NT2/D1 (cell line): ENCODE measurements at places on chromosomes 5 and 9.

DNA sequence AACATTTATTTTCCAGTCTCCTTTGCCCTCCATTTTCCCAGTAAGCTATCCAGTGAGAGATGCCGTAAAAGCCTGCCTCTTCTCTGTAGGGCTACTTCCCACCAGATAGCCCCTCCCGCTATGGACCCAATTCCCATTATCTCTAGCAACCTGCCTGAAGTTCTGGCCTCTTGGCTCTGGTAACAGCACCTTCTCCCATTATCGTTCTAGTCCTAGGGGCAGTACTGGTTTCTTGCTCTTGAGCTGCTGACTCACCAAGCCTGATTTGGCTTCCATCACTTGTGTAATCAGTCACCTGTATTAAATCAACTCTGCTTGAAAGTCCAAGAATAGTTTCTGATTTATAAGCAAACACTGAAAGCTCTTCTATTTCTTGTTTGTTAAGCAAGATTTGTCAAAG is 42.8 kb upstream of the PARP8 start:
- no peak for DNase-seq

DNA sequence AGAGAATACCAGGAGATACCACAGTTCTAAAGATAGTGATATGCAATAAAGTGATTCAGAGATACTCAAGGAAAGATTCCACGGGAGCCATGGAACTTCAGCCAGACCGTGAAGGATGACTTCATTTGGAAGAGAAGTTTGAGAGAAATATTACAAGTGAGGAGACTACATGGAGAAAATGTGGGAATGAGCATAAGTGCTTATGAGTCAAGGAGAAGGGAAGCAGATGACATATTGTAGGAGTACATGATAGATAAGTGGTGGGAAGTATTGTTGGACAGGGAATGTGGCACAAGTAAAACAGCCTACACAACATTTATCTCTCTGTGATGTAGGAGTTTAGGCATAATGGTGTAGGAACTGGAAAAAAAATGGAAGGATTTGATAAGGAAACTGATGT is 122.1 kb upstream of the FBXL17 start:
- no peak for DNase-seq

GRCh38 chr5:14054965-14055963 is 87.9 kb upstream of the TRIO start:
- no peak for DNase-seq

DNA sequence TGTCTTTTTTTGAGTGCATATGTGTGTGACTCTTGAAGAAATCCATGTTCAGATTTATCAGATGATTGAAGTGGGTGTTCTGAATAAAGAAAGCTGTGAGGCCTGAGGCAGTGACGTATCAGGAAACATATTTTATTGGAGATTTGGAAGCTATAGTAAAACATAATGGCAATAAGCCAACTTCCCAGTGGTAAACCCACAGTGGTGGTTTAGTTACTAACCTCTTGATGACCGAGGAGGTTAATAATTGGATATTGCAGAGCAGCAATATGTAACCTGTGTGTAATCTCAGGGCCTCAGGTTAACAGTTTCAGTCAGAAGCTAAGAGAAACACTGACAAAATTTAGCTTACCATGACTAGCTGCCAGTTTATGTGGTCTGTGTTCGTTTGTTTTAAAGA is 6.9 kb downstream of the RGMB start:
- no peak for DNase-seq

GRCh38 chr9:110502842-110503241 is 76.7 kb downstream of the SVEP1 start:
- no peak for DNase-seq

- DNase-seq, result no peak
Observed at GRCh38 chr5:144205141-144205551, 34.5 kb downstream of the KCTD16 start.

DNA sequence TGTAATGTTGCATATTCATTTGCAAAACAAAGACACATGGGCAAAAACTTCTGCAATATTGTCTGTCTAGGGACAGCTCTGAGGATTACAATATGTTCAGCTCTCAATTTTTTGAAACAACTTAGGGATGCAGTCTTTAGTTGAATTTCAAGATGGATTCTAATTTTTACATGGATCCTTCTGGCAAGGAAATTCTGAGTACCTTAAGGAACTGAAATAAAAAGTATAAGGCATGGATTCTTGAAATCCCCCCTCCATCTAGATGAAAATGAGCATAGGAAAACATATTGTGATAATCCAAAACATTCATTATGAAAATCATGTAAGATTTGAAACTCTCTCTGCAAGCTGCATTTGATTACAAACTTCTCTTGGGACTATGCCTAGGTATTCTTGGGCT is 568.6 kb downstream of the CETN3 start:
- DNase-seq, result no peak

DNA sequence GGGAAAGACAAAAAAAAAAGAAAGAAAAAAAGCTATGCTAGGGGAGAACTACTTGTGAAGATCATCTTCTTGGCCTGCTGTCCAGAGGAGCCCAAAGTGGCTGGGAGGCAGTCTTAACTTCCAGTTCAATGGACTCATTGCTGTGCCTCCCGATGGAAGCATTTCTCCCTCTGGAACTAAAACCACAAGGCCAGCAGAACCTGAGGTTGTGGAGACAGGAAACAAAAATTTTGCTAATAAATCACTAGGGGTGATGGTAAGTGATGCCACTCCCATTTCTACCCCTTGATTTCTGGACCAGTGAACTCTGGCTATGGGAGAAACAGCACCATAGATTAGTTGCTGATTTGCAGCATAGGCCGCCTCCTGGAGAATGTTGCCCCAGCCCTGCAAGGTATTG is 123.4 kb upstream of the NFIL3 start:
- DNase-seq, result no peak

GRCh38 chr5:81146031-81146430 is 87.1 kb upstream of the CKMT2 start:
- DNase-seq, result no peak

GRCh38 chr9:126952205-126952977 is 37.8 kb downstream of the RALGPS1 start:
- DNase-seq, result no peak

DNA sequence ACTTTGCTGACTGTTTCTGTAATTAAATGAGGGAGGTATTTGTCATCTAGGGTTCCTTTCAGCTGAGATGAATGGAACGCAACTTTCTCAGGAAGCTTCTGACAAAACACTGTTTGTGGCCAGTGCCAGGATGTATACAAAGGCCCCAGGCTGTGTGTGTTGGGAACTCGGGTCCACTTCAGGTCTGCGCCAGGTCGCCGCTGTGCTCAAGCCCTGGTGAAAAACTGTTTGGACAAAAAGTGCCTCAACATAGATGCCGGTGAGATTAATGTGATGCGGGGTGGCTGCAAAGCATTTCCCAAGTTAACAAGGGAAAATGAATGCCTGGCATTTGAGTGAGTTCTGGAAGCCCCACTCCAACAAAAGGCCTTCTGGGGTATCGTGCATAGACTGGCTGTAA is 156.4 kb downstream of the GABBR2 start:
- DNase-seq, result peak; percentile 15

GRCh38 chr5:40627706-40628105 is 52.0 kb upstream of the PTGER4 start:
- DNase-seq, result no peak

DNA sequence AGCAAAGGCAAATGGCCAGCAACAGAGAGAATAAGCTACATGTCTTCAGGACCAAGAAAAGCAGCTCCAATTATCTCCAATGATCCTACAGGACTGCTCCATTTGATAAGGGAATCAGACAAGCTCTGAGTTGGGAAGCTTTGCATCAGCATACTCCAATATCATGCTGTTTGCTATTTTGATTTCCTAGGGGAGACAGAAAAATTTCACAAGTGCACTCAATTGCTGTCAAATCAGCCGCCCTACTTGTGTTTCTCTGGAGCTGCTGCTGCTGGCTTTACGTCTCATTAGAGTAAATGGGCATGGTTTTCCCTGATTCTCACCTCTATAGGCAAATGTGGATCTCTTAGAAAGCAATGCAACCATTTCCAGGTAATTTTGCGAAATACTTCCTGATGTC is 201.7 kb downstream of the PRELID2 start:
- DNase-seq, result no peak

- DNase-seq, result no peak
Observed at GRCh38 chr9:89850631-89851325, 246.0 kb downstream of the GADD45G start.

DNA sequence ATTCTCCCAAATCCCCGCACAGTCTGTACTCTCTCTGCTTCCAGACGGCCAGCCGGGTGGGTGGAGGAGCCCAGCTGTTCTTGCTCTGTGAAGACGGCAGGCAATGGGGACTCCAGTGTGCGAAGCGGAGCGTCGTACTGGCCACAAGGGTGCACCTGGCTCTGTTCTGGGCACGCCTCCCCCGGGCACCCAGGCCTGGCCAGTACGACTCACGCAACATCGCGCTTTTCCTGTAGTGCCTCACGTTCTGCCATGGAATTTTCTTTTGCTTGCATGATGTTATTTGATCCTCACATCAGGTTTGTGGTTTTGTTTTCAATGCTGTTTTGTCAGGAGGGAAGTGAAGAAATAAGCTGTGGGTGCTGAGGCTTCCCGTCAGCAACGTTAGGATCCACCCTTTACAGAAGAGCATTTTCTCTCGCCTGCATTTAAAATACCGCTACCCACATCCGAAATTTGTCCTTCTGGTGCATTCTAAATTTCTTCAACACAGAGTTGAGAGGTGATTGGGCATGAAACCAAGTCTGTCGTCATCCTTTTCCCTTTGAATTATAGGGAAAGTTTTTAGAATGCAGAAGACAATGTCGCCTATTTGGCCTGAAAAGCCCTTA is 311.7 kb downstream of the TRIM36 start:
- DNase-seq, result no peak

GRCh38 chr9:26723486-26723885 is 169.1 kb downstream of the CAAP1 start:
- peak; percentile 57 for DNase-seq

- no peak for DNase-seq
Observed at GRCh38 chr5:61746831-61747575, 414.9 kb downstream of the ZSWIM6 start.

- no peak for DNase-seq
Observed at GRCh38 chr5:176407456-176408251, 8.7 kb downstream of the CLTB start.

DNA sequence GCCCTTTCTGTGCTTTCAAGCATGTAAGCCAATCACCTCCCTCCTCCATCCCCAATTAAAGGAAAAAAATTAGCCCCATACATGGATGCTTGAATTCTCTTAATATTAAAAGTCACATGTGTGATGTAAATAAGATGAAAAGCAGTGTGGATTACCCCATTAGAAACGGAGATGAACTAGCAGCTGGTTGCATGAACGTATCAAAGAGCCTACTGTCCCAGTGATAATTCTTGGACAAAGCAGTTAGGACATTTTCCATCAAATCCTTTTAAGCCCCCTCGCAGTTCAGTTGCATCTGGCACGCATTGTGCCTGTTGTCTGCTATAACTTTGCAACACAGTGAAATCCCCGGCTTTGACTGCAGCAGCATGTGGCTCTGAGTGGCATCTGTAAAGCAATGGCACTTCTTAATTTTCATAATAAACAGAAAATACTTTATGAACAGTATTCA is 285.6 kb downstream of the FBXL7 start:
- no peak for DNase-seq

DNA sequence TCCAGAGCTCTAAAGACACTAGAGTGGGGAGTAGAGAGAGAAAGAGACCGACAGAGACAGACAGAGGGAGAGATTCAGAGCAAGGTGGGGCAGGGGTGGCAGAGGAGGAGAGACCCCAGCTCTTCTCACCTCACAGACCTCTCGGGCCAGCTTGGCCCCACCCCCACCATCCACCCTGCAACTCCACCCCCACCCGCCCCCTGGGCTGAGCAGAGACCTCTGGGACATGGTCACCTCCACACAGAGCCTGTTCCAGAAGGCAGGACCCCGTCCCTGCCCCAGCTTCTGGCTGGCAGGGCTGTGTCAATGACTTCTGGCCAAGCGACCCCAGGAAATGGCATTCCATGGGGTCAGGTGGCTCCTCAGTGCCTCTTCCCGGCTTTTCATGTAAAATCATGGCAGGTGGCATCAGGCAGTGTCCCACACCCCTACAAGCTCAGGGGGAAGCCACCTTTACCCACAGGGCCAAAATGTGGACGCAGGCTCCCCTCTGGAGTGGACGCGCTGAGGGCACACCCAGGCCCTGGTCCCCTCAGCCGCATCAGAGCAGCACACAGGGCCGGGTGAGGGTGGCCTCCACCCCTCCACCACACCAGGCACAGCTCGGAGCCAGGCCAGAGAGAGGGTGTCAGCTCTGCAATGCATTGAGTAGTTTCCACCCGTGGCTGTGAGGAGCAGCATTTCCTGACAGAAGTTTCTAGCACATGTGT is 131.2 kb upstream of the LPCAT1 start:
- DNase-seq, result no peak

DNA sequence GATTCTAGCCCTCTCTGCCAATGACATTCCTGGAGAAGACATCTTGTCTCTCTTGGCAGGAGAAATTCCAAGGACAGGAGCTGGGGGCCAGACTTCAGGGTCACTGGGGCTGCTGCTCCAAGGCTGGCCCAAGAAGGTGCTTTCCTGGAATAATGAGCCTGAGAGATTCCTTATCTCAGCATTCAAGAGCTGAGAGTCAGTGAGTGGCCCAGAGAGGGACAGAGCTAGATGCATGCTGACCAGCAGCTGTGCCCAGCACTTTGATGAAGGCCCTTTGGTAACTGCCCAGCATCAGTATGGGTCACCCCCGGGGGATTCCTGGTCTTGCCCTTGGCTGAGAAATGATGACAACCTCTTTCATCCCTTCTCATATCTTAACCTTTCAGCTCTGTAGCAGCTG is 47.7 kb upstream of the CTNNA1 start:
- DNase-seq, result no peak

DNA sequence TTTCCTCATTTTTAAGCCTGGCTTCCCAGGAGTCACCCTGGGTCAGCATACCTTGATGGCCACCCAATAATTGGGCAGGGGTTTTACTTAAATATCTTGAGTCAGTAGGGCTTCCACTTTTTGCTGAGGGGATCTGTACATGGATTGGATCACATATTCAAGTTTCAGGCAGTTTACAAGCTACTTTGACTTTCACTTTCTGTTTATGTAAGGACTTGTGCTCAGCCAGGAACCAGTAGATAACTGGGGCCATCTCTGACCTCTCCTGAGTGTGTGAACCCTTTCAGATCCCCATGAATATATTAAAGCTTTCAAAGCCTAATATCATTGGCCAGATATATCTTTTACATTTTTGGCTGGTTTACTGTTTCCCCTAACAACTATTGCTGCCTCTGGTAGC is 45.1 kb downstream of the SLCO6A1 start:
- DNase-seq, result no peak

GRCh38 chr5:100693481-100693880 is 158.3 kb downstream of the FAM174A start:
- no peak for DNase-seq

- no peak for DNase-seq
Observed at GRCh38 chr5:110663525-110663924, 62.9 kb downstream of the TMEM232 start.

- no peak for DNase-seq
Observed at GRCh38 chr5:142387024-142387682, 62.3 kb upstream of the SPRY4 start.

GRCh38 chr9:18979367-18979766 is 53.6 kb downstream of the SAXO1 start:
- DNase-seq, result no peak
